ENCODE measurements at places on chromosomes 5 and 9. TPM values are rescaled to one million over a fixed set of nuclear protein-coding genes. Genes with fewer than 3 reads are reported as not detected.

- no peak for DNase-seq
These were observed 175.5 kb downstream of the MUSK start for GRCh38 chr9:110844121-110844520.

DNA sequence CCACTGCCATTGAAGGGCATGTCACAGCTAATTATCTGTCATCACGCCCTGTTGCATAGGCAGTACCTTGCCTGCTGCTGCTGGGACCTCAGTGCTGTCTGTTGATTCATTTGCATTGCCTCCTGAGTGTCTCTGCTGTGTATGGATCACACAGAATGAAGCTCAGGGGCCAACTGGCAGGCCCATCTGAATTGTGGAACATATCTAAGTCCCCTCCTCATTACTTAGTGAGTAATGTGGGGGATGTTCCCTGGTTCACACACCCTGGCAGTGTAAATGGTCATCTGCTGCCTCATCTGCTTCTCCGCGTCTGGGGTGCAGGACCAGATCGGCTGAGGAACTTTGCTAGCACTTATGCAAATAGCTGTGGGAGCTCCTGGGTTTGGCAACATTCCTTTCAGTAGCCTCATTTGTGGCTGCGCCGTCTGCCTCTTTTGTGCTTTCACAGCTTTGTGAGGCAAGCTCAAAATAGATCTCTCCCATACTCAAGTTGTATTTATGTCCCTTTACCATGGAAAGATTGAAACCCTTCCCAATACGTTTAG, 25.4 kb downstream of the TYRP1 start:
- DNase-seq, result peak; percentile 81

GRCh38 chr5:84373506-84373905, 11.2 kb downstream of the EDIL3 start:
- no peak for DNase-seq

- DNase-seq, result no peak
These were observed 51.1 kb upstream of the DAPK1 start for GRCh38 chr9:87446527-87446926.

- no peak for DNase-seq
These were observed 48.6 kb downstream of the CDKN2A start for GRCh38 chr9:21945606-21946005.

GRCh38 chr5:142637871-142638270, 48.0 kb downstream of the FGF1 start:
- DNase-seq, result no peak

DNA sequence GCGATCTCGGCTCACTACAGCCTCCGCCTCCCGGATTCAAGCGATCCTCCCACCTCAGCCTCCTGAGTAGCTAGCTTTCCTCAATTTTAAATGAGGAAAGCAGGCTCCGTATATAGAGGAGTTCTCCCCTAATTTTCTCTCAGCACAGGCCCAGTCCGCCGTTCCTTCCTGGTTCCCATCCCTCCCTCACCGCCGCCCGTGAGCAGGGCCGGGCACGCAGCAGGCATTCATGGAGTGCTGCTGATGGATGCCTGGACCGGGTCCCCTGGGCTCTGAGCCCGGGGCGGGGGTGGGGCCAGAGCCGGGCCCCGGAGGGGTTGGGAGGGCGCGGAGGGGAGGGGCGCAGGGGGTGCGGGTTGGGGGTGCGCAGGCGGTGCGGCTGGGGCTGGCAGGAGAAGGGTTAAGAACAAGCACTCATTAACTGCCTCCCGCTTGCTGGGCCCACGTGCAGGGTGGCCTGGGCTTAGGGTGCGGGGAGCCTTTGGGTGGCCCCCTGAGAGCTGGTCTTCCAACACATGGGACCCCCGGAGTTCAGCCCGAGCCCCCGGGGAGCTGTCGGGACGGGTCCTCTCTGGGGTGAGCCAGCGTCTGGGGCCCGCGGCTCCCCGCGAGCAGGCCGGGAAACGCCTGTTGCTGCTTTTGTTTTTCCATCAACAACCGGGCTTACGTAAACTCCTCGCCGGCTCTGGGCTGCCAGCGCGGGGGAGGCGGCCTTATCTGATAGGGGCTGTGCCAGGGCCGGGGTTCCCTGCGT, 33.7 kb downstream of the LHX2 start:
- no peak for DNase-seq

GRCh38 chr9:23764219-23764618, 61.8 kb downstream of the ELAVL2 start:
- DNase-seq, result no peak

DNA sequence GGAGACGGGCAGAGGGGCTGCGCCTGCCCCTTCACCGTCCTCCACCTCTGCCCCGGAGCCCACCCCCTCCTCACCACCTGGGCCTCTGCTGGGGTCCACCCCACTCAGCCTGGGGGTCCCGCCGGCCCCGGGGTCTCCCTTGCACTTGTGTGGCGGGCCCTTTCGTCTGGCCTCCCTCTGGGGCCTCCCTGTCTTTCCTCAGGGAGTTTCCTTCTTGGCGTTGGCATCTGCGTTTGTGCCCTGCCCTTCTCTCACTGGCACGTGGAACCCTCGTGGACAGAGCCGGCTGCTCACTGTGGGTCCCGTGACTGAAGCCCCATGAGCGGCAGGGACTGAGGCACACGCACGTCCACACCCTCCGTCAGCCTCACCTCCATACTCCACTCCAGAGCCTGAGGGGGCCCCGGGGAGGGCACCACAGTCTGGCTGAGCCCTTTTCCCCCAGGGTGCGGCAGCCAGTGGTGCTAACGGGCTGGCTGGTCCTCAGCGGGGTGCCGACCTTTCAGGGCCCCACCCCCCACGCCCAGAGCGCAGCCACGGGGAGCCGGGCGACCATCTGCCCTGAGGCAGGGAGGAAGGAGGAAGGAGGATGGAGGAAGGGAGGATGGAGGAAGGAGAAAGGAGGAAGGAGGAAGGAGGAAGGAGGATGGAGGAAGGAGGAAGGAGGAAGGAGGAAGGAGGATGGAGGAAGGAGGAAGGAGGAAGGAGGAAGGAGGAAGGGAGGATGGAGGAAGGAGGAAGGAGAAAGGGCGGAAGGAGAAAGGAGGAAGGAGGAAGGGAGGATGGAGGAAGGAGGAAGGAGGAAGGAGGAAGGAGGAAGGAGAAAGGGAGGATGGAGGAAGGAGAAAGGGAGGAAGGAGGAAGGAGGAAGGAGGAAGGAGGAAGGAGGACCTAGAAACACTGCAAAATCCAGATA, 53.0 kb upstream of the NRARP start:
- DNase-seq, result no peak

DNA sequence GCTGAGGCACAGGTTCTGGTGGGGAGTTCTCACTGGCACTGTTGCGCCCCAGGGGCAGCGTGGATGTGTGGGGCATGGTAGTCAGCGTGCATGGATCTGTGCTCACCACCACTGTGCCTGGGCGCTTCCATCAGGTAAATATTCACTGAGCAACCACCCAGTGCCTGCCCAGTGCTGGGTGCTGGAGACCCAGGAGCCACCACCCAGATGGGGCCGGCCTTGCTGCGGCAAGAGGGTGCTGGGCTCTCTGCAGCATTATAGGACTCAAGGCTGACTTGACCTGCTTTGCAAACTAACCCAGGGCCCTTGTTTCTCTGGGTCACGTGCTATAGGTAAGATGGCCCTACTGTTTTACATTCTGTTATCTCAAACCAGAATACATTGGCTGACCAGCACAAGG, 60.5 kb downstream of the DAP start:
- DNase-seq, result no peak

- no peak for DNase-seq
These were observed 1461.9 kb downstream of the MAT2B start for GRCh38 chr5:164967354-164967753.

GRCh38 chr5:42429694-42430093, 6.5 kb downstream of the GHR start:
- DNase-seq, result no peak

- peak; percentile 97 for DNase-seq
These were observed 79.0 kb downstream of the GLDC start for GRCh38 chr9:6566409-6567139.

GRCh38 chr5:35364350-35364749, 134.1 kb upstream of the PRLR start:
- no peak for DNase-seq

- no peak for DNase-seq
These were observed 180.6 kb downstream of the PDE4D start for GRCh38 chr5:59712836-59713497.

- peak; percentile 67 for DNase-seq
These were observed 3.6 kb upstream of the B4GALT1 start for GRCh38 chr9:33170464-33171415.

- no peak for DNase-seq
These were observed 18.7 kb downstream of the LCP2 start for GRCh38 chr5:170278611-170279458.

GRCh38 chr9:132409828-132410528, at the start of gene CFAP77:
Gene CFAP77, plus strand, starts transcription at chr9:132410211. Its CDS starts 61 bp downstream, at chr9:132410272.
- peak; percentile 14 for DNase-seq

DNA sequence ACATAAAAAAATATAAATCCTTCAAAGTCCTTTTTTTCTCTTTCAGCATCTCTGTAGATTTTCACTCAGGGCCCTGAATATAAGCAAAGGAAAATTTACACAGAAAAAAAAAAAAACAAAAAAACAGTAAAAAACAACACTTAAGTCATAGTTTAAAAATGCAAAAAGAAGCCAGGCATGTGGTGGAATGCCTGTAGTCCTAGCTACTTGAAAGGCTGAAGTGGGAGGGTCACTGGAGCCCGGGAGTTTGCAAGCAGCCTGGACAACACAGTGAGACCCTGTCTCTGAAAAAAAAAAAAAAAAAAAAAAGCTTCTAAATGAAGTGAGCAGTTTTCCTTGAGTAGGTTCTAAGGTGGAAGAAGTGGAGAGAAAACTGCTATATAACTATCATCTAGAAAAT, 55.0 kb upstream of the BNC2 start:
- no peak for DNase-seq

DNA sequence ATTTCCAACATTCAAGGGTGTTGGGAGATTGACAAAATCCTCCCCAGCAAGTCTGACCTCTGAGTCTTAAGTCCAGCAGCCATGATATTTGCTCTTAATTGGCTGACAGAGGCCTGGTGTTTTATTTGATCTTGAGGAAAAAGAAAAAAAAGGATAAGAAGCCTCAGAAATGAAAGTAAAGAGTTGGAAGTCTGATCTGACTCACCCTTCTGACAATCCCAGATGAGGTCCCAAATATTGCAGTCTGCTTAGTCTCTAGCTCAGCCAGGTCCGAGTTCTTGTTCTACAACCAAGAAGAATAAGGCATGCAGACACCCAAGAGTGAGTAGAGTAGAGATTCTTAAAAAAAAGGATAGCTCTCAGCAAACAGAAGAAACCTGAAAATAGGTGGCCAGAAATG, 632.5 kb upstream of the ST8SIA4 start:
- DNase-seq, result no peak

GRCh38 chr5:180056153-180056552, 15.4 kb downstream of the RNF130 start:
- DNase-seq, result no peak

GRCh38 chr9:110133059-110133458, 74.9 kb downstream of the C9orf152 start:
- DNase-seq, result no peak

GRCh38 chr9:119961774-119962424, 592.7 kb upstream of the BRINP1 start:
- DNase-seq, result peak; percentile 33

- DNase-seq, result no peak
These were observed 196.6 kb downstream of the PTTG1 start for GRCh38 chr5:160618286-160618685.

- DNase-seq, result peak; percentile 86
These were observed 2.2 kb downstream of the AKNA start for GRCh38 chr9:114385397-114386181.

- no peak for DNase-seq
These were observed 1170.6 kb upstream of the NUDT12 start for GRCh38 chr5:104733063-104733669.

The ZDHHC21 gene
- total RNA-seq, result 11.6 TPM

The DOCK2 gene
- 56.1 TPM for total RNA-seq

The CDC14B gene
- 55.7 TPM for total RNA-seq

The OR1Q1 gene
- total RNA-seq, result not detected

The FOXD4 gene
- not detected for total RNA-seq

The TMEFF1 gene
- total RNA-seq, result 4.3 TPM

The AGPAT2 gene
- 70.5 TPM for total RNA-seq

The ERAP2 gene
- total RNA-seq, result 184 TPM

The TAF11L10 gene
- not detected for total RNA-seq

The SPINK6 gene
- not detected for total RNA-seq

The RNF180 gene
- 13.0 TPM for total RNA-seq

Measured in renal cortical epithelial cell (primary cell).